Occipital lobe (tissue), 3 donors: ENCODE measurements at places on chromosomes 4 and X. TPM values are rescaled to one million over a fixed set of nuclear protein-coding genes. Genes with fewer than 3 reads are reported as not detected.

- no peak for DNase-seq
These were observed 7.4 kb downstream of the PLCXD1 start for GRCh38 chrX:288561-288991.

DNA sequence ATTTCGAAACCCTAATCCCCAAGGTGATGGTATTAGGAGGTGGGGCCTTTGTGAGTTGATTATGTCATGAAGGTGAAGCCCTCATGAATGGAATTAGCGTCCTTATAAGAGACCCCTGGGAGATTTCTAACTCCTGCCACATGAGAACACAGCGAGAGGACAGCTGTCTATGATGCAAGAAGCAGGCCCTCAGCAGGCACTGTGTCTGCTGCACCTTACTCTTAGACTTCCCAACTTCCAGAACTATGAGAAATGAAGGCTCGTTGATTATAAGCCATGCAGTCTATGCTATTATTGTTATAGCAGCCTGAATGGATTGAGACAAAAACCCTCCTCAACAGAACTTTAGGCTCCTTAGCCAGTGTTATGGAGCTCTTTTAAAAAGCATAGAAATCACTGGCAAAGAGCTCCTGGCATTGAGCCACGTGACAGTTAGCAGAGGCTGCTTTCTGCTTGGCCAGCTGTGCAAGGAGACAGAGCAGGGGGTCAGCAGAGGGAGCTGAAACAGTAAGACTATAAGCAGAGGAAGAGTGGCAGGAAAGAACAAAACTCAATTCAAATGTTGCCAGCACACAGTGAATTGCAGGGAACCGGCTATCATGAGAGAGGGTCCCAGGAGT, 219.2 kb upstream of the FAT1 start:
- DNase-seq = no peak

- no peak for DNase-seq
These were observed 83.5 kb downstream of the CDS1 start for GRCh38 chr4:84666439-84666838.

DNA sequence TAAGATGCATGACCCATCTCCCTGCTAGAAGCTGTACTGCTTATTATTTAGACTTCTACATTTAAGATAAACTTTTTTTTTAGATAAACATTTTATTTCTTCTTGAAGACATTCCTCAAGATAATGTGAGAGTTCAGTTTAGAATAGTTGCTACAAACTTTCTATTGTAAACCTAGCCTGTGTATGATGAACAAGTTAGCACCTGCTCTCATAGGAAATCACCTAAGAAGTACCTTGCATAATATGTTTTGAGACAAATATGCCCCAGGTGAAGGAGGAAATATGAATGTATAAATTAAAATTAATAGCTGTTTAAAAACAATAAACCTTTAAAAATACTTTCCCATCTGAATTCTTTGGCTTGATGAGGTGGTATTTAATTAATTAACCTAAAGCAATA, 35.6 kb downstream of the RASGEF1B start:
- no peak for DNase-seq

DNA sequence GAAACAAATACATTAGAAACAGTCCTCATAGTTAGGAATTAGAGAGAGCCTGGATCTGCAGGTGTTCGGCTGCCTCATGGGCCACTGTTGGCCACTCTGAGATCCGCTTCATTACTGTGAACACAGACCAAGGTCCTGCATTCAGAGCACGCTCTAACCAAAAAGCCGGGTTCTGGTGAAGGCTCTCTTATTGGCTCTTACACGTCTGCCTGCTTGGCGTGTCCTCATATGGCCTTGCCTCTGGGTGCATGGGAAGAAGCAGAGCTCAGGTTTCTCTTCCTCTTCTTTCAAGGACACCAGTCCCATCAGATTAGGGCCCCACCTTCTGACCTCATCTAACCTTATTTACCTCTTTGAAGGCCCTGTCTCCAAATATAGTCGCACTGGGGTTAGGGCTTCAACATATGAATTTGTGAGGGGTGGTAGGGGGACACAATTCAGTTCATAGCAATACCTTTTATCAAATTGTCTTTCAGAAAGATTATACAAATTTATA, 37.1 kb upstream of the ELF2 start:
- DNase-seq = no peak

DNA sequence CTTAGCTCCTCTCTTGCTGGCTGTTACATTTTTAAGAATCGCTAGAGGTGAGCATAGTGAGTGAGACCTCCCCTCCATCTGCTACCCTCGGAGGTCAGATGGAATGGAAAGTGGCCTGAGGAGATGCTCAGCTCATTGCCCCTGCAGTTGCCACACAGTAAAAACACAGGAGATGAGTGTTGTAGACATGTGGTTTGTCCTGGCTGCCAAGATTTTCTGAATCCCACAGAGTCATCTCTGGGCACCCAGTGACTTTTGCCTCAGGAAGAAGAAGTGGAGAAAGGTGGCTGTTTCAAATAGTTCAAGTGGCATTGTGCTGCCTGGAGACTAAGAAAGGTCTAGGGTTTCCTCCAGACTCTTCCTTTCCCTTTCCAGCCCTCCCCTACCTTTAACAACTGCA, 271.0 kb downstream of the STK32B start:
- DNase-seq = no peak

DNA sequence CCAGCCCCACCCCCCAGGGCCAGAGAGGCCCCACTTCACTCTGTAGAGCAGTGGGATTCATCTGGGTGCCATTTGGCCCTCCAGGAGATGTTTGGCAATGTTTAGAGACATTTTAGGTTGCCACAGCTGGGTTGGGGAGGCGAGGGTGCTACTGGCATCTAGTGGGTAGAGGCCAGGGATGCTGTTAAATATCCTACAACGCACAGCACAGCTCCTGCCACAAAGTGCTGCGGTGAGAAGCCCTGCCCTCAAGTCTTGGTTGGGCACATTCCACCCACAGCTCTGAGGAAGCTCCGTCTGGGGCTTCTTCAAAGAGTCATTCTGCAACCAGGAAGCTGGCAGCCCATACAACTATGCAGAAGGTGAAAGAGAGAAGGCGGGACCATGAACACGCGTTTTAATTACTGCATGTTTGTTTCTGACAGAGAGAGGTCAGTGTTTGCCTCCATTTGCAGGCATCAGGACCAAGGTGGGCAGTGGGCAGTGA, 48.1 kb upstream of the FAM9C start:
- no peak for DNase-seq

GRCh38 chrX:51891821-51892551, 1.4 kb upstream of the MAGED1 start:
- peak; percentile 9 for DNase-seq

DNA sequence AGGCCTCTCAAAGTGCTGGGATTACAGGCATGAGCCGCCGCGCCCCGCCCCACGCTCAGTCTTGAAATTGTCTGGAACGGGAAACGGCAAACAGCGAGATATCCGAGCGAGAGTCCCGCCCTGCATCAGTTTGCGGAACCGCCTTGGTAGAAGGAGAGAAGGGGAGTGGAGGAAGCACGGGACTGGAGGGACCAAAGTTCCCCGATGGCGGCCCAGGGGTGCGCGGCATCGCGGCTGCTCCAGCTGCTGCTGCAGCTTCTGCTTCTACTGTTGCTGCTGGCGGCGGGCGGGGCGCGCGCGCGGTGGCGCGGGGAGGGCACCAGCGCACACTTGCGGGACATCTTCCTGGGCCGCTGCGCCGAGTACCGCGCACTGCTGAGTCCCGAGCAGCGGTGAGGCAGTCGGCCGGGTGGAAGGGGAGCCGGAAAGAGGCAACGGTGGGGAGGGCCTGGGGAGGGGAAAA, at the start of gene BST1:
BST1 (plus strand) TSS at position 125 of the 463 bp plus-strand sequence; CDS start at position 205, 80 bp downstream.
- DNase-seq = no peak

- no peak for DNase-seq
These were observed 127.9 kb upstream of the PPP3CA start for GRCh38 chr4:101475246-101475645.

GRCh38 chrX:132470831-132471230, 18.0 kb downstream of the MBNL3 start:
- no peak for DNase-seq

DNA sequence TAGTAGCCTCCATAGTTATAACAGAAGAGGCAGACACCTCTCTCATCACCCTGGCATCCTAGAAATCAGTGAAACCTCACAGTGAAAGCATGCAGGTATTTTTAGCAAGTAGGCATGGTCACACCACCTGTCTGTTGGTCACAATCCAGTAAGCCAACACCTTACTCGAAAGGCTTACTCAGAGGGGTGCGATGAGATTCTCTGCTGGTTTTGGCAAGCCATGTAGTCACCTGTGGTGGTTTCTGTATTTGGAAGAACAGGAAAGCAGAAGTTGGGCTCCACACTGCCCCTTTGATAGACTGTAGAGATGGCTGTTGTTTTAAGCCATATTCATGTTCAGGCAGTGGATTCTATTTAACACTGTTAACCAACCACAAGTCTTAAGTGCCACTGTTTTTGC, 134.7 kb downstream of the DCLK2 start:
- DNase-seq = no peak

DNA sequence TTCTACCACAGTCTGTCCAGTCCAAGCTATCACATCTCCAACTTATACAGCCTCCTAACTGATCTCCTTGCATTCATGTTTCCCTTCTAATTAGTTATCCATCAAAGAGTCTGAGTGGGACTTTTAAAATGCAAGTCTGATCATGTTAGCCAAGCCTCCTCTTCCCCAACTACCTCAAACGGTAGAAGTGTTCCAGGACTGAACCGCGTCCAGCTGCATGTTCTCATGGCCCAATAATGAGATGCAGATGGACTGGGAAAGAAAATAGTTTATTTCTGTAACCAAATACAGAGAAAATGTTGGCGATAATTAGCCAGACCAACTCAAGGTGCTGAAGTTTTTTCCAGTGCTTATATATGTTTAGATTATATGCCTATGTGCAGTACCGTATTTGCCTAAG, 46.6 kb upstream of the PPP1R2C start:
- no peak for DNase-seq

GRCh38 chr4:182808673-182809416, 108.3 kb downstream of the DCTD start:
- no peak for DNase-seq

DNA sequence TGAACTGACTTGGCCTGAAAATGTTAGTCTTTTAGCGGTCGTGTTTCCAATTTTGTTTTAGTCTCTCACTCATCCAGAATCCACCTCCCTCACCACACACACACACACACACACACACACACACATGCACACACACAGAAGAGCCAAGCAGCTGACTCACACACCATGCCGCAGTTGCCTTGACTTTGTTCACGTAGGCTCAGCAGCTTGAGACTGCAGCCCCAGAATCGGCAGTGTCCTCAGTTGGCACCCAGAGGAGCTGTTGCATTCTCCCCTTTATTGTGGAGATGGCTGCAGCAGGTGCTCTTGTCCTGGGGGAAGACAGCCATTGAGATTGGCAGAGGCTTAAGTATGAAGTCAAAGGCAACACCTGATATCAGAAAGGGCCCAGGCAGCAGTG, 20.9 kb upstream of the XPNPEP2 start:
- peak; percentile 22 for DNase-seq

GRCh38 chrX:87338510-87338909, 179.1 kb upstream of the KLHL4 start:
- DNase-seq = no peak

- no peak for DNase-seq
These were observed 7.5 kb upstream of the SETD7 start for GRCh38 chr4:139563515-139563914.

DNA sequence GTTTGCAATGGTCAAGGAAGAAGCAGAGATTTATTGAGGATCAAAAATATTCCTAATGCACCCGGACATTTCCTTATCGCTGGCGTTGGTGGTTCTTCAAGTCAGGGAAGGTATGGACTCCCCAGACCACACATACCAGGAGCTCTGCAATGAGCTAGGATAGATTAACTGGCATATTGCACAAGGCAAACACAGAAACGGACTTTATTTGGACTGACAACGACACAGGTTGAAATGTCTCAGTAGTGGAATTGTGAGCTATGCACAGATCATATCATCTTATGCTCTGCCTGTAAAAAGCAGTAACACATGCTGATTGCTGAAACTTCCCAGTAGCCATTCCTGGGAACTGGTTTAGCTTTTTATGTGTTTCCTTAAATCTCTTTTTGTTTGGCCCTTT, 1.7 kb downstream of the TSPAN7 start:
- DNase-seq = no peak

- no peak for DNase-seq
These were observed 164.8 kb upstream of the ZIC3 start for GRCh38 chrX:137401092-137401491.

DNA sequence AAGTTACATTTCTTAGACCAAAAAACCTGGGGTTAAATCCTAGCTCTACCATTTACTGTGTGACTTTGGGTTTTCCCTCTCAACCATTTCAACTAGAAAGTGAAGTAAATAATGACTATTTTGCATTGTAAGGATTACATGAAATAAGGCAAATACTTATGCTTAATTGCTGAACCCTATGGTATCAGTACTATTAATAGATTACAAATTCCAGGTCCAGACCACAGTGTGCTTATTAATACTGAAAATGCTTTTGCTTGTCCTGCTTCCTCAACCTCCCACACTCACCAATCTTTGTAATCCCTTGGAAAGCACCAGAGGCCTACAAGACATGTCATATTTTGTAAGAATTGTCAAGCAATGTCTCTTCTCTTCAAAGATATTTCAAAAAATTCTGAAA, 456.5 kb downstream of the SPOCK3 start:
- no peak for DNase-seq

GRCh38 chr4:32488690-32489089, 1768.5 kb downstream of the PCDH7 start:
- DNase-seq = no peak

- DNase-seq = no peak
These were observed 53.8 kb upstream of the GPR78 start for GRCh38 chr4:8526363-8526855.

- DNase-seq = no peak
These were observed 88.4 kb downstream of the GPR143 start for GRCh38 chrX:9677098-9677739.

DNA sequence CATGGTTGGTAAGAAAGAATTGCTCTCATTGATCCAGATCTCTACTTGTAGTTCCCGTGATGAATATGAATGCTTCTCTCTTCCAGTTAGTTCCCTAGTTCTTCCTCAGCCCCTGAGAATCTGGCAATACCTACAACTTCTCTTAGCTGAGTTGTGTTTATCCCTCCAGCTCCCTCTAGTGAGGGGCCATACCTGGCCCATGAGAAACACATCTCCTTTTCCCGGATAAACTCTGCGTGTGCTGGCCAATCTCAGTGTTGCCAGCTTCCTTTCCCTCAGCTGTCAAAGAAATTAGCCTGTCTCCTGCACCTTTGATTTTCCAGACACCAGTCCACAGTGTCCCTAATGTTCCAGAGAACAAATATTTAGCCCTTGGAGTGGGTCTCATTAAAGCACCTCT, 5.7 kb downstream of the CBLL2 start:
- no peak for DNase-seq

Gene BTK
- total RNA-seq = 0.94 TPM

Gene GRIA3
- total RNA-seq = 74.2 TPM

Gene CCSER1
- 246 TPM for total RNA-seq

Gene DMRTC1B
- total RNA-seq = 0.31 TPM

Gene TECRL
- total RNA-seq = under 0.01 TPM

Gene MCUB
- 44.9 TPM for total RNA-seq

Gene NXF3
- total RNA-seq = not detected

Gene AMER1
- 8.9 TPM for total RNA-seq

Gene NLGN3
- 18.7 TPM for total RNA-seq

Gene TIGD4
- 2.7 TPM for total RNA-seq

Gene DGKK
- 0.47 TPM for total RNA-seq

Gene TSPYL2
- 7.0 TPM for total RNA-seq

Gene MAGEA6
- total RNA-seq = not detected
